EL (cell line): ENCODE measurements at places on chromosomes 4 and X.

- peak; percentile 42 for DNase-seq
Measured at GRCh38 chrX:102345916-102346315, 93.9 kb downstream of the NXF2B start.

- DNase-seq = no peak
Measured at GRCh38 chr4:15784959-15785634, 7.0 kb downstream of the CD38 start.

GRCh38 chr4:51830156-51830720 lies 12.7 kb upstream of the DCUN1D4 start:
- DNase-seq = no peak

DNA sequence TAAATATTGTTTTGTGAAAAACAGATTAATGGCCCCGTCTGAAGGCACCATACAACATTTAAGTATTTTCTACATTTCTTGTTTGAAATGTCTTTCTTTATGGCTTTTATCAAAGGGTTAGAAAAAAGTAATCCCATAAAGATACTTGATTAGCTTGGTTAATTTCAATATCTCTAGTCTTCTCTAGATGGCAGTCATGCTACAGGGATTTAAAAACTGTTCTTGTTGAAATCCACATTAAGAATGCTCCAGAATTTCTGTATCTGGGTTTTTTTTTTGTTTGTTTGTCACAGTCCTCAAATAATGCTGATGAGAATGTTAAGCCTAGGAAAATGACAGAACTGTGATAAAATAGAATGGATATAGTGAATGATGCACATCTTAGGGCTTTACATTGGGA lies 109.0 kb upstream of the AADAT start:
- DNase-seq = no peak

- no peak for DNase-seq
Measured at GRCh38 chr4:8179074-8179473, 20.0 kb upstream of the SH3TC1 start.

DNA sequence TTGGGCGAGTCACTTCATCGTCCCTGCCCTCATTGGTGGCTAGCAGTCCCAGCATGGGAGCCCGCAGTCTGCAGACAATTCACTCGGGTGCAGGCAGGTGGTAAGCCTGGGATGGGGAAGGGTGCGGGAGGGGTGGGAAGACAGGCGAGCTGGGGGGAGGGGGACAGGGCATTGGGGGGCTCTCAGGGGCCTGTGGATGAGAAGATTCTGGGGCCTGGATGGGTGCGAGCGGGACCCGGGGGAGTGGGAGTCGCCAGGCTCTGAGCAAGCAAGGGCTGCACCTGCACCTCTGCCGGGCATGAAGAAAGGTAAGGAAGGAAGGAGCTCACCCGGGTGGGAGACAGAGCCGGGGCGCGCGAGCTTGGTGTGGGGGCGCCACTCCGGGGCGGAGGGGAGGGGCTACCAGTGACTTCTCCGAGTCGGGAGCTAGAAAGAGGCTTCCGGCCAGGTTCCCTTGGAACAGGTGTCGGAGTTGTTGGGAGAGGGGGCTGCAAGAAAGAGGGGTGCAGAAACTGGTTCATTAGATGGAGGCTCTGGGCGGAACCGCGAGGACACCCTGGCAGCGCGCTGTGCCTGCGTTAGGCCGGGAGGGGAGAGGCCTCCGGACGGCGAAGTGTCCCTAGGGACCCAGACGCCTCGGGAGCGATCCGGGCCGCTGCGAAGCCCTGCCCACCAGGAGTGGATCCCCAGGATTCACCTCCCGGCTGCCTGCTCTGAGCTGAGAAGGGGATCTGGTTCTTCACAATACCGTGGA lies 103.4 kb upstream of the PDLIM3 start:
- DNase-seq = peak; percentile 2

DNA sequence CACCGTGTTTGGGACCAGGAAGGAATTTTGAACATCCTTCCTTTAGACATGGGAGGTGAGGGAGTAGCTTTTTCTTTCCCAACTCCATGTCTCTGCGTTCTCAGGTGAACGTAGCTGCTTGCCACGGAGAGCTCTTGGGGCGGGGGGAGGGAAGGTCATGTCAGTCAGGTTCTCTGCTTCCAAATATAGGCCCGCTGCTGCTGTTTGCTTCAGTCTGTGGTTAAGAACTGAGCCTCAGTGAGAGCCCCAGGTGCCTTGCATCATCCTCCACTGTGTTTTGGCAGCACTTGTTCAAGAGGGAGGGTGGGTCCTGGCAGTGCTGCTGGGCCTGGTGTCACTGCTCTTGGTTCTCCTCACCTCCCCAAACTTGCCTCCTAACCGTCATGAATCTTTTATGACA lies 46.5 kb downstream of the HADH start:
- no peak for DNase-seq

- DNase-seq = peak; percentile 84
Measured at GRCh38 chr4:105280338-105281123, 133.9 kb downstream of the TET2 start.

DNA sequence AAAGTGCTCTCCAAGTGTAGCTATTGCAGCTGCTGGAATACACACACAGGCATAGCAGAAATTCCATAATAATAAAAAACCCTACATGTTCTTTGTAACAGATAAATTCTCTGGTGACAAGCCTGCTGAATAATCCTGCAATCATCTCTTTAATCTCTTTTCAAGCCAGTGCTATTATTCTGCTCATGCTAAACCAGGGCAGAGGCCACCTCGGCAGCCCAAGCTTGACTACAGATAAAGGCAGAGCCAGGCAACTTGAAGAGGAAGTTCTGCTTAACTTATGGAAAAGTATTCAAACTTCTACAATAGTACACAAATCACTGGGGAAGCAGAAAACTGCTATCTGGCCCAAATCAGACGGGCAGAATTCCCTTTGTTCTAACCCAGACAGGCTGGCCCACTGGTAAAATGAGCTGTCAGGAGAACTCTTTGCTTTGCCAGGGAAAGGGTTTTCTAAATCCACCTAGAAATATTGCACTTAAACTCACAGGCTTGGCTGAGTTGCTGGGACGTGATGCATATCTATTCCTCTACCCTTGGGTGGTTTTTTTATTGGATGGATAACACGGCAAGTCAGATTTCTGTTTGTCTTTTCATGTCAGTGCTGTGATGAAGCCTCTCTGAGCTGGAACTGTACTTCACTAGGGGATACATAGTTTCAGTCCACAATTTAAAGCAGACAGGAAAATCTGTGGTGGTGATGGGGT lies 70.5 kb downstream of the GATB start:
- DNase-seq = peak; percentile 74
